ENCODE measurements at places on chromosomes 4 and X.

- no peak for DNase-seq
Observed at GRCh38 chrX:39626749-39627148, 471.0 kb downstream of the BCOR start.

GRCh38 chr4:66930206-66930605 lies 615.1 kb downstream of the CENPC start:
- no peak for DNase-seq

DNA sequence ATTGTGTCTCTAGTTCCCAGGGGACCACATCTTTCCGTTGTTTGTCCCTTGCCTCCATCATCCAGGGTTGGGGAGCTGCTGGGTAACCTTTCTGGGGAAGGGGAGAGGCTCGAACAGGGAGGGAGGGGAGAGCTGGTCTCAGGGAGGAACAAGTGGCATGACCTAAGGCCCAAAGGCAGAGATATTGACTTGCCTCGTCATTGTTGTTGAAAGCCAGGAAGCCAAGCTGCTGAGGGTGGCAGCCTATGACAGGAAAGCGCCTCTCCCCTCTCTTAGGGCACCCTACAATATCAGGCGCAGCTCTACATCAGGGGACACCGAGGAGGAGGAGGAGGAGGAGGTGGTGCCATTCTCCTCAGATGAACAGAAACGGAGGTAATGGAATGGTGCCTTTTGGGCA lies 20.8 kb downstream of the ZNF185 start:
- no peak for DNase-seq

- DNase-seq, result no peak
Observed at GRCh38 chrX:73922856-73923455, 360.0 kb downstream of the CHIC1 start.

DNA sequence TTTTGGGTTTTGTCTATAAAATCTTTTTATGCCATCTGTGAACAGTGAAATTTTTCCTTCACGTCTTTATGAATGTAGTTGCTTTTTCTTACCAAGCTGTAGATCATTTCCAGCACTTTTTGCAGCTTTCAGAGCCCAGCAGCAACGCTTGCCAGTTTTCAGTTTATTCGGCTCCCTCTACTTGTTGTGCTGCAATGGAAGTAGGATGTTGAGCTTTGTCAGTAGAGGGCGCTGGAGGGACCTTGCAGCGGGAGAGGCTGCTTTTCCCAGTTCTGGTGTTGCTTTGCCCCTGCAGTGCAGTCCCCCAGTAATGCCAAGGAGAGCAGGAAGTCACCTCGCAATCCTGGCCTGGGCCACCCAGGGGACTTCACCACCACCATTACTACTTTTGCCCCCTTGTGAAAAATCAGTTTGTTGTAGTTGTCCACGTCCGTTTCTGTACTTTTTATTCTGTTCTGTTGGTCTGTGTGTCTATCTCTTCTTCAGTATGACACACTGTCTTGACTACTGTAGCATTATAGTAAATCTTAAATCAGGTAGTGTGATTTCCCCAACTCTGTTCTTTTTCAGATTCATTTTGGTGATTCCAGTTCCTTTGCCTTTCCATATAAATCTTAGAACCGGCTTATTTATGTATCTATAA lies 21.8 kb downstream of the CMC4 start:
- DNase-seq, result peak; percentile 73

DNA sequence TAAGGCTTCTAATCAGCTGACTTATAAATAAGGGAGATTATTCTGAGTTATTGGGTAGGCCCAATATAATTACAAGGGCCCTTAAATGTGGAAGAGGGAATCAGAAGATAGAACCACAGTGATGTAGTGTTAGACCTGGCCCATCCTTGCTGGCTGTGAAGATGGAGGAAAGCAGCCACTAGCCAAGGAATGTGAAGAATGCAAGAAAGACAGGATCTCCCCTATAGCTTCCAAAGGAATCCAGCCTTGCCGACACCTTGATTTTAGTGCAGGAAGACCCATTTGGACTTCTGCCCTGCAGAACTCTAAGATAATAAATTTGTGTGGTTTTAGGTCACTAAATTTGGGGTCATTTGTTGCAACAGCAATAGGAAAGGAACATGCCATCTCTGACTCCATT lies 150.6 kb downstream of the SPATA18 start:
- peak; percentile 10 for DNase-seq

GRCh38 chr4:139951021-139951420 lies 203.0 kb downstream of the MAML3 start:
- no peak for DNase-seq

GRCh38 chr4:98794565-98795205 lies 134.2 kb downstream of the EIF4E start:
- no peak for DNase-seq

DNA sequence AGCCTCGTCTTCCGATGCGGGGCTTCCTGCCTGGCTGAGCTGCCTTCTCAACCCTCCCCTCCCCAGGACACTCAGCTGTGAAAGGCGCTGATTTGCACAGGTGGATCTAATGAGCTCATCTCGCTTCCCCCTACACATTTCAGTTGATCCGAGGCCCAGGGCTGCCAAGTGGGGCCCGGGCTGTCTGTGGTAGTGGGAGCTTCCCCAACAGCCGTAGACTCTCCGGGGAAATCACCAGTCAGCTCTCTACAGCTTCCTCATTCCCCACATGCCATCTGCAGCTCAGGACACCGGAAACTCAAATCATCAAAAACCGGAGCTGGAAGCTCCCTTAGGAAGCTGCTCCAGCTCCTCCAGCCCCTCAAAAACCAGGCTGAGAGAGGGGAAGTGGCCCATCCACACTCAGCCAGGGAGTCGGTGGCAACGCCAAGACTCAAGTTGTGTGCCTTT lies 56.2 kb downstream of the SMIM20 start:
- no peak for DNase-seq

- DNase-seq, result no peak
Observed at GRCh38 chrX:149069899-149070298, 435.2 kb downstream of the IDS start.

- no peak for DNase-seq
Observed at GRCh38 chrX:41142130-41142910, 57.1 kb downstream of the USP9X start.

- peak; percentile 75 for DNase-seq
Observed at GRCh38 chrX:118116713-118117550, at the start of gene KLHL13. KLHL13 (minus strand) TSS chrX:118116810; CDS start chrX:118028473, 88,337 bp downstream.

DNA sequence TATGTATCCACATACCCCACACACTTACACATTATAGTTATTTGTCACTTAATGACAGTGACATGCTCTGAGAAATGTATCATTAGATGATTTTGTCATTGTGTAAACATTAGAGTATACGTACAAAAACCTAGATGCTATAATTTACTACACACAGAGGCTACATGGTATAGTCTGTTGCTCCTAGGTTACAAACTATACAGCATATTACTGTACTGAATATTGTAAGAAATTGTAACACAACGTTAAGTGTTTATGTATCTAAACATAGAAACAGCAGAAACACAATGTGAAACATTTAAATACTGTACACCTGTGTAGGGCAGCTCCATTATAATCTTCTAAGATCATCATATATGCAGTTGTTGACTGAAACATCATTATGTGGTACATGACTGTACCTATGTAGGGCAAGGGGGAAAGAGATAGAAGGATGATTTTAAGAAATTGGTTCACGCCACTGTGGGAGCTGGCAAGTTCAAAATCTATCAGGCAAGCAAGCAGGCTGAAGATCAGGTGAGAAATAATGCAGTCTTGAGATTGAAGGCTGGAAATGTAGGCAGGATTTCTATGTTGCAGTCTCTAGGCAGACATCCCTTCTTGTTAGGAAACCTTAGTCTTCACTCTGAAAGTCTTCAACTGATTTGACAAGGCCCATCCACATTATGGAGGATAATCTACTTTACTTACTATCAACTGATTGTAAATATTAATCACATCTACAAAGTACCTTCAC lies 78.0 kb upstream of the CPEB2 start:
- DNase-seq, result no peak

GRCh38 chrX:100698551-100698950 lies 33.4 kb downstream of the SYTL4 start:
- no peak for DNase-seq

DNA sequence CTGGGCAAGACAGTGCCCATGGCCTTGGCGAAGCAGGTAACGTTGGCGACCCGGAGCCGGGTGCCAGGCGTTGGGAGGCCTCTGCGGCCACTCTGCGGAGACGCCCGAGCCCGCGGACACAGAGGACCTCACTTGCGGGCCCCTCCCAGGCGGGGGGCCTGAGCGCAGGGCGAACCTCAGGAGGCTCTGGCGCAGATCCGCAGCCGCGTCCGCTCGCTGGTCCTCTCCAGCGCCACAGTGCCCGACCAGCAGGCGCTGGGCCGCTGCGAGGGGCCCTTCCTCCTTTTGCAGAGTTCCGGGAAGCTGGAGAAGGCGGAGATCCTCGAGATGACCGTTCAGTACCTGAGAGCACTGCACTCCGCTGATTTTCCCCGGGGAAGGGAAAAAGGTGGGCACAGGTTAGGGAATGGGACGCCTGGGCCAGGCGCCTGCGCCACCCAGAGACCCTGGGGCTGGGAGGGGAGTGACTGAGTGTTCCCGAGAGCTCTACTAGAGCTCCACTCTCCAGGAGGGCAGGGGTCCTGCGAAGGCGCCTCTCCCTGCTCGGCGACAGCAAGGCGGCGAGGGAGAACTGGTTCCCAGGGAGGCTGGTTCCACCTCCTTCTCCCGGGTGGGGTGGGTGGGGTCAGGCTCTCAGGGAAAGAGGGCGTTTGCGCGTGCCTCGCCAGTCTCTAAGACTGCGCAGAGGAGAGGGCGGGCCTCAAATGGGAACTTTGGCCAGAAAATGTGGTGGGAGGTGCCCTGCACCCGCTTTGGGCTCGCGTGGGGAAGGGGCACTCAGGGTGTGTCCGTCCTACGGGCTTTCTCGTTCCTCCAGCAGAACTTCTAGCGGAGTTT lies 1.4 kb downstream of the HELT start:
- peak; percentile 72 for DNase-seq

- no peak for DNase-seq
Observed at GRCh38 chr4:3039706-3040366, 34.5 kb downstream of the HTT-AS start.

GRCh38 chrX:155779831-155780230 lies 101.3 kb upstream of the VAMP7 start:
- DNase-seq, result no peak

DNA sequence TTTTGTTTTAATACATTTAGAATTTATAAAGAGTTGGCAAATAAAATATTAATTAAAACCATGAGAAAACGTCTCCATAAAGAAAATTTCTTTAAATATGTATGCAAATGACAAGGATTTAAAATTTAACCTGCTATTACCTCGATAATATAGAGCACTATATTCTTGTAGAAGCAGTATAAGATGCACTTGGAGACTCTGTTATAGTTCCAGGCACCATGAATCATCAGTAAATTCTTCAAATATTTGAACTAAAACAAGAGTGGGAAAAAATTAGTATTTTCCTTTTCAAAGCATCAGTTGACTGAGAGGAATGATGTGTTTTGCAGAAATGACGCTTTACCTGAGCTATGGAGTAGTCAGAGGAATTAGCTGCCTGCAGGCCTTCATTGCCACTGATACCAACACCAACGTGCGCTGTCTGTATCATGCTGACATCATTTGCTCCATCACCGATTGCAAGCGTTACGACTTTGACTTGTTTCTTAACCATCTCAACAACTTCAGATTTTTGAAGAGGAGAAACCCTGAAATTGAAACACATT lies 67.3 kb downstream of the SHISA3 start:
- DNase-seq, result no peak
